ENCODE measurements at places on chromosomes 6 and 20. TPM values are rescaled to one million over a fixed set of nuclear protein-coding genes. Genes with fewer than 3 reads are reported as not detected.

Gene SLC17A3
- total RNA-seq = not detected

Gene FAM217A
- not detected for total RNA-seq

Gene CLIC5
- total RNA-seq = not detected

Gene RNF144B
- total RNA-seq = 47.4 TPM

Gene WFDC10B
- total RNA-seq = not detected

Gene COX4I2
- total RNA-seq = not detected

Gene PTK6
- total RNA-seq = 0.83 TPM
